ENCODE measurements at places on chromosomes 12 and 14.
A peak's percentile ranks its signal among the peaks of the same experiment; 100 is the strongest.

DNA sequence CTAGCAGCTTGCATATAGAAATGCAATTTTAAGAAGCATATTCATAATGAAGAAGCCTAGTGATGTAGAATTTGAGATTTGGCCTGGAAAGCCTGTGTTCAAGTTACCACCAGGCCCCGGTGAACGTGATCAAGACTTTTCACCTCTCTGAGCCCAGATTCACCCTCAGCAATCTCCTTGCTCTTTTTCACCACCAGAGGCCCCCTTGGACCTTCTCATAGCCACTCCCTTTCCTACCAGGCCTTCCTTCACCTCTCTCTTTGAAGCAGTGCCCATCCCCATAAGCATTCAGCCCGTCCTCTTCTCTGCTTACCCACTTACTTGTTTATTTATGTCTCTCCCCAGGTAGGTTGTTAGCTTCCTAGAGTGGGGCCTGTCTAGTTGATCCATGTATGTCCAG is 1280.9 kb downstream of the AACS start:
- DNase-seq, result no peak

DNA sequence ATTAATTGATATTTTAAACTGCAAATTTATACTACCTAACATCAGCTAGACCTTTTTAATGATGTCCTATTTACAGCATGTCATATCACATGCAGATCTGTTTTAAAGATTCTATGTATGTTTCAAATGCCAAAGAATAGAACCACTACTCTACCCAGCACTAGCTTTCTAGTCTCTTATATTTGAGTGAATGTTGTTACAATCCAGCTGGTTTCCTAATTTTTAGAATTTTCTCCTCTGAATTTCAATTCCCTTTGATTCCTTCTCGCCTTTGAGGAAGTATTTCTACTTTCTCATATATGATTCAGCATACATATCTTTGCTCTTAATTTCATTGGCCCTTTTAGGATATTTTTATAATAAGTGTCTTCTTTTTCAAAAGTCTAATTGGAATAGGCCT is 841.9 kb downstream of the TMTC2 start:
- no peak for DNase-seq

- DNase-seq, result no peak
These were observed 349.7 kb downstream of the NRXN3 start for GRCh38 chr14:78519863-78520262.

GRCh38 chr14:70188659-70189455 is at the start of gene SLC8A3:
SLC8A3 (minus strand) TSS chr14:70188951; CDS start chr14:70168422, 20,529 bp downstream.
- peak; percentile 45 for DNase-seq

- no peak for DNase-seq
These were observed 282.8 kb downstream of the CEP128 start for GRCh38 chr14:80658733-80659132.

- DNase-seq, result no peak
These were observed 20.0 kb downstream of the SCAF11 start for GRCh38 chr12:45970391-45970790.

DNA sequence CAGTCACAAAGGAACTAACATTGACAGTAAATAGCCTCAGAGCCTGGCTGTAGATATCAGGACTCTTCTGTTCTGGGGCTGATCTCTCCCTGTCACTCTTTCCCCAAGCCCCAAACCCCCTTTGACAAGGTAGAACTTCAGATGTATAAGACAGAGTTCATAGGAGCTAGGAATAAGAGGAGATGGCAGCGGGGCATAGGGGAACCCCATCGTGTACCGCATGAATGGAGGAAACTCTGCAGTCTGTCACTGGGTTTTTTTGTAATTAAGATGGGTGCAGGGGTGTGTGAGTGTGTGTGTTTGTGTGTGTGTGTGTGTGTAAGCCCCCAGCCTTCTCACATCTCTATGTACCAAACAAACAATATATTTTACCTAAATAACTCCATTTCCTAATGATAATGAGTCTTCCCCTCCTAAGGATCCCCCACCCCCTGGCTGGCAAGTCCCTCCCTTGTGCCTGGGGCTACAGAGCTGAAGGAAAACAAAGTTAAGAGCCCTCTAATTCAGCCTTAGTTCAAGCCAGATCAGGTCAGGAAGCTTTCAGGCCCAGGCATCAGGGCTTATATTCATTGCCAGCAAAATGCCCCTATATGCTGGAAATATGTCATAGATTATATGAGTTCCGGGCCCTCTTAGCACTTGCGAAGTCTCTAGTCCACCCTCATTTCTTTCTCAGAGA is 9.1 kb upstream of the HOXC4 start:
- no peak for DNase-seq

DNA sequence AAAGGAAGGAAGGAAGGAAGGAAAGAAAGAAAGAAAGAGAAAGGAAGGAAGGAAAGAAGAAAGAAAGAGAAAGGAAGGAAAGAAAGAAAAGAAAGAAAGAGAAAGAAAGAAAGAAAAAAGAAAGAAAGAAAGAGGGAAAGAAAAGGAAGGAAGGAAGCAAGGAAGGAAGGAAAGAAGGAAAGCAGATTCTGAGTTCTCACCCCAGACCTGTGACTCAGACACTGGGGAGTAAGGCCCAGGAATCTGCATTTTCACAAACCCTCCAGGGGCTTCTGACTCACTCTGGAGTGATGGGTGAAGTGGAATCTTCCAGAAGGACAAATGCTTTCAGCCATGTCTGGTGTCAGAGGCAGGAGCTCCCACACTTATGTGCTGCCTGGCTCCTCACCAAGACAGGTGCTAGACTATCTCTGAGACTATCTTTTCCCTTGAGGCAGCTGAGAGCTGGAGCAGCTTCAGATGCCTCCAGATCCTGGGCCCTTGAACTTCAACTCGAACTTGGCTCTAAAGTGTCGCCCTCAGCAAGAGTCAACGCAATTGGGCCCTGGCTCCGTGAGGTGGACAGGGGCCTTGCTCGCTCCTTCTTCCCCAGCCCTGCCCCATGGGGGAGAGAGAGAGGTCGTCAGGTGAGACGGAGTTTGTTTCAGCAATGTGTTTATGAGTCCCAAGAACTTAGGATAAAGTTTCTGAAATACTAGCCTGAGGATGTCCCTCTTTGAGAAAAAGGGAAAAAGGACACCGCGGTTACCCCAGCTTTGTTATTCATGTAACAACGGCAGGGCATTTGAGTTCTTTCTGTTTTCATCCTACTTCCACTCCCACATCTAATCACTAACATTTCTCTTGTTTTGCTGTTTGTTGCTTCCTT is 19.8 kb upstream of the SCARB1 start:
- no peak for DNase-seq

DNA sequence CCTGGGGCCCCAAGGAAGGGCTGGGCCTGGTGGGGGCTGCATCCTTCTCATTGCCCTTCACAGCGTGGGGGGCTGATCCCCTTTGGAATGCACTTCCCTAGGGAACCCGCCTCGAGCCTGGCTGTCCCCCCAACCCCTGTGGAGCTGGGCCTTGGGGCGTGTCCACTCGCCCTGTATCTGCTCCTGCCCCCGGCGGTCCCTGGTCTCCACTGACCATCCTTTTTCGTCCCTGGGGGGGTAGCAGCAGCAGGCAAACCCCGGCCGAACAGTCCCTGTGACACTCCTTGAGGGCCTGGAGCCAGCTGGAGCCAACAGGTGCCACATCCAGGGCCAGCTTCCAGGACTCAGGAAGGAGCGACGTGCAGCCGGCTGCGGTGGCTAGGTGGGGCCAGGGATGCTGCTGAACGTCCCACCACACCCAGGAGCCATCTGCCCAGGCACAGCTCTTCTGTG is 9.4 kb upstream of the GPR132 start:
- DNase-seq, result no peak

GRCh38 chr12:34394211-34395055 is 372.1 kb downstream of the ALG10 start:
- DNase-seq, result no peak

DNA sequence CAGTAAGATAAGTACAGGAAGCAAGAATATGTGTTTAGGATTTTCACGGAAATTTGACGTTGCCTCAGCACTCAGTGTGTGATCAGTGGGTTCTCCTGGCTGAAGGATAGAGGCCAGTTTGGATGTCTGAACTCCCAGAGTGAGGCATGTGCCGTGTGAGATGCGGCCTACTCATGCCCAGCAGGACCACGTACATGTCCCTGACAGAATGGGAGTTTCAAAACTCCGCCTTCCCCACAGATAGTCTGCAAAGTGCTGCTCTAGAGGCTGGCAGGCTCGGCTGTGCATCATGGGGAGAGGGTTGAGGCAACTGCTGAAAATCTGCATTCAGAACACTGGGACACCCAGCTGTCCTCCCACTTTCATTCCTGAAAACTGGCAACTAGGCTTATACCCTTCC is 58.3 kb downstream of the NINJ2 start:
- DNase-seq, result no peak

- DNase-seq, result no peak
These were observed 42.8 kb downstream of the STXBP6 start for GRCh38 chr14:25006961-25007795.

- no peak for DNase-seq
These were observed 27.2 kb downstream of the VCPKMT start for GRCh38 chr14:50089208-50089607.

- no peak for DNase-seq
These were observed 129.1 kb downstream of the PLXNC1 start for GRCh38 chr12:94277426-94278000.

DNA sequence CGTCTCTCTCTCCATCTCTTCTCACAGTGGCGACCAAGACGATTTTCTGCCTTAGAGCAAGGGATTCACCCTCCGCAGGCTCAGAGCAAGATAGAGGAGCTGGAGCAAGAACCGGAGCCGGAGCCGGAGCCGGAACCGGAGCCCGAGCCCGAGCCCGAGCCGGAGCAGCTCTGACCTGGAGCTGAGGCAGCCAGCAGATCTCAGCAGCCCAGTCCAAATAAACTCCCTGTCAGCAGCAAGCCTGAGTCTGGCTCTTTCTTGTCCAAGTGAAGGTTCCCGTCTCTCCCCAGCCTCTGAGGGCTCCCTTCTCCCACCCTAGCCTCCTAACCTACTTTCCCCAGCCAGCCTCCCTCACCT is 5.9 kb downstream of the LAG3 start:
- DNase-seq, result no peak

GRCh38 chr12:120247183-120247582 is 18.3 kb downstream of the PXN start:
- DNase-seq, result no peak

DNA sequence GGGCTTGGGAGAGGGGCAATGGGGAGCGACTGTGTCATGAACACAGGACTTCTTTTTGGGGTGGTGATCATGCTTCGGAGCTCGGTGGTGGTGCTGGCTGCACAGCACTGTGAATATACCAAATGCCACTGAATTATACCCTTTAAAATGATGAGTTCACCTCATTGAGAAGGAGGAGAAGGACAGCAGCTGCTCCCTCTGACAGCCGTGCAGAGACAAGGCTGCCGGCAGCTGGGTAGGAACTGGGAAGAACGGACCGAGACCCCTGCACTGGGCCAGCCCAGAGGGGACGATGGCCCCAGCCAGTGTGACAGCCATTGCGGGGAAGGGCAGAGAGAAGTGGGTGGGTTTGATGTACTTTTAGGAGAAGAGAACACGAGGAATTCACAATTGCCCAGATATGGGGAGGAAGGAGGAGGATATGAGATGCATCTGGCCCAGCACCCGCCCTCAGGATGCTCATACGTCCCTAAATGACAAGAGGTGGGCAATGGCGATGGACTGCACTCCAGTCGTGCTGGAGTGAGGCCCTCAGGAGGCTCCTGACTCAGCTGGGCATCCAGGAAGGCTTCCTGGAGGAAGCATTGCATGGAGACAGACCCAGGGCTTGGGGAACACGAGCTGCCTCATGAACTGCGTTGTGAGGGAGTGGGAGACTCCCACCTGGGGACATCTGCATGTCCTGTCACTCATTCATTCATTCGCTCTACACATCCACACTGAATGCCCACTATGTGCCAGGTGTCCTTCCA is 64.3 kb upstream of the C14orf180 start:
- no peak for DNase-seq

DNA sequence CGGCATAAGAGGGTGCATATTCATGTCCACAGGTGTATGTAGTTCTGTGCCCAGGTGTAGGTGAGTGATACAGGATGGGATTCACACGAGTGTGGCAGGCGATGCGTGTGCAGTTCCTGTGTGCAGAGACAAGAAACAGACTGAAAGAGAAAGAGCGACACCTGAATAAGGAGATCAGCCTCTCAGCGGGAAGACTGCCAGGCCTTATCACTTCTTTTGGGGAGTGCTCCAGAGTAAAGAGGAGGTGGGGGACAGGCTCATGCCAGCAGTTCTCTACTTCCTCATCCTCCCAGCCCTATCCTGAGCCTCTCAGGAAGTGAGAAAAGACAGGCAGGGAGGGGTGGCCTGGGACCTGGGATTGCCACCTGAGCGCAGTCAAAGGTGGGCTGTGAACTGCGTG is 2.8 kb downstream of the PSMB11 start:
- DNase-seq, result no peak

GRCh38 chr12:114221136-114221833 is 184.7 kb downstream of the TBX5 start:
- no peak for DNase-seq
